ENCODE measurements at places on chromosomes 3 and 15.

DNA sequence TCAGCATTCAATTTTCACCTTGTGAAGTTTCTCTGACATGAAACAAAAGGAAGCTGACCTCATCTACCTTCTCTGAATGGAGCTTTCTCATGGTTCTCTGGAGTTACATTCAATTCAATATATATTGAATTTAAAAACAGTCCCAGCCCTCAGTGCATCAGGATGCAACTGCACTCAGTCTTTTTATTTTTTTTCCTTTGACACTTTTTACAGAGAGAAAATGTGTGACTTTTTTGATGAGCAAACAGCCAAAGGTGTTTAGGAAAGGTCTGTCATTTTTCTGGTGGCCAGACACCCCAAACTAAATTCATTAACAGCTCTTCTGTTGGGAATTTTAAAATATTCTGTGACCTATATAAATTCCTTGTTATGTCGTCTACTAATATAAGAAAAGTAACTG, 19.3 kb upstream of the SNRK start:
- no peak for DNase-seq

DNA sequence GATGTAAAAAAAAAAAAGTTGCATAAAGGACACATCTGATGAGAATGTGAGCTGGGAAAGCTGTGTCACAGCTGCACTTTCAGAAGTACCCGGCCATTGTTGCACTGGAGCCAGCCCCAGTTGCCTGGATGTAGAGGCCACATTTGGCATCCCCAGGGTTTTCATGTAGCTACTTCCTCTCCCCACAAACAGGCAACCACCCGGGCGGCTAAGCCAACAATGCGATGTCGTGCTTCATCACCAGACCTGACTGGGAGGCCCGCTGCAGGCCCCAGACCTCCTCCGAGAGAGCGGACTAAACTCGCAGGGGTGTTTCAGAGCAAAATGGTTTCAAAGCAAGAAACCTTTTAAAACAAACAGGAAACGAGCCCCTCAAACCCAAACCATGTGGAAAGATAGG, 142.3 kb downstream of the TMCO5A start:
- no peak for DNase-seq

DNA sequence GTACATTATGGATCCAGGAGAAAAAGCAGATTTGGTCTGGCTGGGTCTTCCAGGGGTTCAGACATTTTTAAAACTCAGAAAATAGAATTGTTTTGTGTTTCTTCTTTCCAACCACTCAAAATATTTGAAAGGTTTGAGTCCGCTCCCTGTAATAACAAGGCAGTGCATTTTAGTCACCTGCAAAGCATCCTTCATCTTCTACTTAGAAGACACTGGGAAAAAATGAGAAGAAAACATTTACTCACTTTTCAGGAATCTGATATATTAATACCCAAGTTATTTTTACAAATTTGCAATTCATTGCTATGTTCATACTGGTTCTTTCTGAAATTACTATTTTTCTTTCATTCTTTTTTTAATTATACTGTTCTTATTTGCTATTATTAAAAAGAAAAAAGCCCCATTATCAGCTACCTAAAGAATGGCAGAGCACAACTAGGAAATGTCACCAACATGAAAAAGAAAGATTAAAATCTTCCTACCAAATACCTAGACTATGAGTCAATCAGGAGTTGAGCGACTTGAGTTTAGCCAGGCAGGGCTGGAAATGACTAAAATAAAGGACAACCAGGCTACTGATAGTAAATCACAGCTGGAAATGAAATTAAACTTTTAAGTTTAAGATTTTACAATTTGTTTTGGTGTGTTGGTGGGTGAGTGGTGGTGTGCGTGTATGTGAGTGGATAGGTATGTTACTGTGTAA, 280.3 kb upstream of the THBS1 start:
- DNase-seq, result no peak

GRCh38 chr3:49566312-49566711, 12.0 kb downstream of the BSN start:
- no peak for DNase-seq

DNA sequence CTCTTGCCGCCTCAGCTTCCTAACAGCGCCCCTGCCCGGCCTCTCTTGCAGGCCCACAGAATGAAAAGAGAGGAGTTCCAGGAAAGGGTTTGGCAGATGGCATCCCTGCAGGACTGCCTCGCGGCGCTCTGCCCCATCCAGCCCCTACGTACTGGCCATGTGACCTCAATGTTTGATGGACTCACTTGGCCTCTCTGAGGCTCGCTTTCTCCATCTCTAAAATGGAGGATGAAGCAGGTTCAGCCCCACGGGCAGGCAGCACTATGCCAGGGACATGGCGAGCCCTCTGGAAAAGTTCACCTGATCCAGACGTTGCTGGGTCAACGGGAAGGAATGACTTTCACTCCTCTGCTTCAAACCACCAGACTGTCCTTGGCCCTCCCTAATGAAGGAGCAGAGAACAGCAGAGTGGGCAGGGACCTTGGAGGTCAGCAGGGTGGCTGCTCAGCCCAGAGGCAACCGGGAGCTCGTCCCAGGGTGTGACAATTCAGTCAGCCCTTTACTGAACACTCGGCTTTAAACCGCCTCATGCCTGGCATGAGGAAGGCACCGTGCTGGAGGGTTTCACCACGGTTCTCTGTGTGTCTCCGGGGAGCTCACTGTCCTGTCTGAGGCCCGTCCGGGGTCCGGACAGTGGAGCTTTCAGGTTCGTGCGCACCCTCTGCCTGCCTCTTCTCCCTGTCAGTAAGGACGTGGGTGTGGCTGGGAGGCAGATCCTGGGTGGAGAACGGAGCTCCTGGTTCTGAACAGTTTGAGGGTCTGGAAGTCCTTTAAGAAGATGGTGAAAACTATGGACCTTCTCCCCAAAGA, 101.3 kb downstream of the LINGO1 start:
- DNase-seq, result no peak

- no peak for DNase-seq
Measured at GRCh38 chr3:111151438-111151837, 79.8 kb downstream of the NECTIN3 start.

DNA sequence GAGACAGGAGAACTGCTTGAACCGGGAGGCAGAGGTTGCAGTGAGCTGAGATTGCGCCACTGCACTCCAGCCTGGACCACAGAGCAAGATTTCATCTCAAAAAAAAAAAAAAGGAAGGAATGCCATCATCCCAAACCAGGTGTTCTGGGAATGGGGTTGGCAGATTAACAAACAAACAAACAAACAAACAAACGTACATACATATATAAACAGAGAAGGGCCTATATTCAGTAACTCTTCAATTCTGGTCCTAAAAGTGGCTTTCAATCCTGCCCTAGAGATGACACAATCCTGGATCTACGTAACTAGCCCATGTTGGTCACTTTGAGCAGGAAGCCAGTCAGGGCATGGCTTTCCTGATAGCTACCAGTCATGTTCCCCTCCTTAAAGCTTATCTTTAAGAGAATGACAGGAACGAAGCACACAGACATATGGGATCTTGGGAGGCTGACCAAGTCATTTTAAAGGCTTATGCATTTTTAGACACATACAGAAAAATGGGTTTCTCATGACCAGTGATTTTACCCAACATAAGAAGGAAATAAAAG, 29.9 kb upstream of the RAB11A start:
- no peak for DNase-seq

DNA sequence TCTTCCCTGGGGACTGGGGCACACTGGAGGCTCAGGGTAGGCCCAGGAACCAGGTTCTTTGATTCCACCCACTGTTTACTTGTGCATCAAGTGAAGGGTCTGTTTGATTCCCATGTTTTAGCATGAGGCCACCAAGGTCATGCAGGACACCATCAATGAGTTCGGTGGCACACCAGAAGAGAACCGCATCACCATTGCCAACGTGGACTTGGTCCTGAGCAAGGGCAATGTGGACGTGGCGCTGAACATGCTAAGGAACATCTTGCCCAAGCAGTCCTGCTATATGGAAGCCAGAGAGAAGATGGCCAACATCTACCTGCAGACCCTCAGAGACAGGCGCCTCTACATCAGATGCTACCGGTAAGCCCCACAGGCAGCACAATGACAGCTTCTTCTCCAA, 21.5 kb downstream of the TTC21A start:
- no peak for DNase-seq

DNA sequence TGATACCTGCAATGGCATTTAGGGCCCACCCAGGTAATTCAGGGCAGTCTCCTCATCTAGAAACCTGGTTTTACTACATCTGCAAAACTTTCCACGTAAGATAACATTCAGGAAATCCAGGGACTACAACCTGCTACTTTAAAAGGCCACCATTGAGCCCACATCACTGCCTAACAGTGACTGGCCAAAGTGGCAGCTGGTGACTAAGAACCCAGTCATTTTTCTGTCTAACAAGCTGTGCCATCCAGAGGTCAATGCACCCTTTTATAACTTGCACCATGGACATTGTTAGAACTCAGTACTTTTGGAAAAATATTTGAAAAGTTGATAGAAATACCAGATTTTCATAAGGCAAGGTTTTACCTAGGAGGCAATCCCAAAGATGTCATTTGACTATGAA, 492.4 kb downstream of the OTOL1 start:
- no peak for DNase-seq

- DNase-seq, result no peak
Measured at GRCh38 chr3:160384639-160385318, 14.2 kb downstream of the IFT80 start.
